ENCODE measurements at places on chromosomes 11 and 22. TPM values are rescaled to one million over a fixed set of nuclear protein-coding genes. Genes with fewer than 3 reads are reported as not detected.

GRCh38 chr11:106152013-106152412, 74.6 kb downstream of the AASDHPPT start:
- no peak overlapping the region for H3K4me3 ChIP-seq
- DNase-seq = no peak
- no peaks in the 10 kb centered on the region for H3K36me3 ChIP-seq
- no peak overlapping the region for H3K27ac ChIP-seq
- H3K4me1 ChIP-seq = no peaks in the 10 kb centered on the region
- H3K27me3 ChIP-seq = no peaks in the 10 kb centered on the region

DNA sequence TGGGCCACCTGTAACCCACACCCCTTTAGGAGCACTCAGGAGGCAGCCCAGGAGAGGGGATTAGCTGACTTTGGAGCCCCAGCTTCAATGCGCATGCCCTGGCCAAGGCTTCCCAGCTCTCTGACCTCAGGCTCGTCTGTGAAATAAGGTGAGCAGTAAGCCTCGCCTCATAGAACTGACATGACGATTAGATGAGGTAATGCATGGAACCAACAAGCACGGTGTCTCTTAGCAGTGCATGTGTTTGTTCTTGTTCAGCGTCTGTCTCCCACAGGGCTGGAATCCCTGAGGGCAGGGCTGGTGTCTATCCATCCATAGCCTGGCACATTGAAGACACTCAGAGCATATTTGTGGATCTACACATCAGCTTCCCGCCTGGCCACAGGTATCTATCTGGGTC, 415.4 kb downstream of the MN1 start:
- H3K27ac ChIP-seq = no peak overlapping the region
- no peaks in the 10 kb centered on the region for H3K4me1 ChIP-seq
- H3K27me3 ChIP-seq = peaks cover 4% of the 10 kb centered on the region
- H3K36me3 ChIP-seq = no peaks in the 10 kb centered on the region

The BBOX1 gene
- not detected for total RNA-seq

The SERHL2 gene
- 3.1 TPM for total RNA-seq

DNA sequence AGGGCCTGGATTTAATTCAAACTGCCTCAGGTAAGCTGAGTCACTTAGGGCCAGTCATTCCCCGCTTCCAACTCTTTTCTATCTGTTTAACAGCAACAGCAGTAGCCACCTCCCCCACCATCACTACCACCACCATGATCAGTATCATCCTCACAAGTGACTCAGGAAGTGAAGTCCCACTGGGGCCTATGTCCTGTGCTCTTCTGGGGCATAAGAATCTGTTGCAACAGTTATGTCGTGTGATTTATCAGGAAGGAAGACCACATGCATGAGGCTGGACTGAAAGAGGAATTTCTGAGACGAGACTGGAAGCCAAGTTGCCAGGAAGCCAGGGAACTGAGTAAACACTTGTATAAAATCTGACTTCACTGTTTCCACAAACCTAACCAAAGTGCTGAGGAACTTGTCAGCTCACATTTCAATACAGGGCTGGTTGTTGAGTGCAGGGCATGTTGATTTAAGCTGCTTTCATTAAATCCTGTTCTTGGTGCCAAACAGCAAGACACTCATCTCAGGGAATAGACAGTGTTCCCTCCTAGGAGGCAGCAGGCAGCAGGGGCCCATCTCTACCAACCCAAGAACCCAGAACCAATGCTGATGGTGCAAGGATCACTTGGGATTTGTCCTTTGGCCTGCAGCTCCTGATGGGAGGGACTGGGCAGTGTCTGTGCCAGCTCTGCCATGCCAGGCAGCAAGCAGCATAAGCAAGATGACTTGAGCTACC, 226.7 kb upstream of the NARS2 start:
- peak; percentile 83 for DNase-seq
- H3K27ac ChIP-seq = peak overlapping the region; percentile 69
- H3K27me3 ChIP-seq = no peaks in the 10 kb centered on the region
- H3K4me1 ChIP-seq = peaks cover 30% of the 10 kb centered on the region
- H3K4me3 ChIP-seq = no peak overlapping the region

The SAA2 gene
- total RNA-seq = 77.4 TPM

DNA sequence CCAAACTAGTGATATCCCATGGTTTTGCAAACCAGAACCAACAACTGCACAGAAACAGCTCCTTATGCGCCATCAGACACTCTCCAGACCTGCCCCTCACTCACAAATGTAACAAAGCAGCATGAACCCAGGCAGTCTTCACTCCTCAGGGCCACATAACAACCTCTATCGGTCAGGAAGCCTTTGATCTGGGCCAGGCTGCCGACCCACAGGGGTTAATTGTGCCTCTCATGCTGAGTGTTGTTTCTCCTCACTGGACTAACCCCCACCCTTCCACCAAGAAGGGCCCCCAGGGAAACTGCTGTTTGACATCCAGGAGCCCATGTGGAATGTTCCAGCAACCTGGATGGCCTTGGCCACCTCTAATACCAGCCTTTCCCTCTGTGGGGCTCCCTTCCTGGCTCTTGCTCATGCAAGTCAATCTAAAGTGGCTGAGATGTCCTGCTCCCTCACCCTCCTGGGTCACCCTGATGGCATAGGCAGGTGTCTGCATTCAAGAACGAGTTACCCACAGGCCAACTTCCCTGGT, 7.9 kb upstream of the RGL4 start:
- no peaks in the 10 kb centered on the region for H3K27me3 ChIP-seq
- peaks cover 18% of the 10 kb centered on the region for H3K36me3 ChIP-seq
- H3K4me1 ChIP-seq = no peaks in the 10 kb centered on the region
- peak; percentile 48 for DNase-seq

GRCh38 chr11:102436561-102436960, 16.0 kb downstream of the TMEM123 start:
- no peak overlapping the region for H3K4me3 ChIP-seq
- DNase-seq = no peak
- no peak overlapping the region for H3K27ac ChIP-seq
- no peaks in the 10 kb centered on the region for H3K4me1 ChIP-seq

The TRPM5 gene
- not detected for total RNA-seq

- no peak overlapping the region for H3K27ac ChIP-seq
- no peak for DNase-seq
- no peaks in the 10 kb centered on the region for H3K36me3 ChIP-seq
- no peaks in the 10 kb centered on the region for H3K4me1 ChIP-seq
- H3K4me3 ChIP-seq = no peak overlapping the region
Measured at GRCh38 chr11:94000659-94001058, 20.5 kb upstream of the HEPHL1 start.

The POU2AF1 gene
- 0.11 TPM for total RNA-seq

- no peaks in the 10 kb centered on the region for H3K36me3 ChIP-seq
- DNase-seq = no peak
- H3K27me3 ChIP-seq = peaks cover 6% of the 10 kb centered on the region
Measured at GRCh38 chr22:29310065-29310862, 3.8 kb downstream of the GAS2L1 start.

GRCh38 chr11:8998017-8998416, 5.8 kb downstream of the NRIP3 start:
- DNase-seq = no peak
- no peak overlapping the region for H3K4me3 ChIP-seq
- no peak overlapping the region for H3K27ac ChIP-seq
- H3K4me1 ChIP-seq = peaks cover 2% of the 10 kb centered on the region

DNA sequence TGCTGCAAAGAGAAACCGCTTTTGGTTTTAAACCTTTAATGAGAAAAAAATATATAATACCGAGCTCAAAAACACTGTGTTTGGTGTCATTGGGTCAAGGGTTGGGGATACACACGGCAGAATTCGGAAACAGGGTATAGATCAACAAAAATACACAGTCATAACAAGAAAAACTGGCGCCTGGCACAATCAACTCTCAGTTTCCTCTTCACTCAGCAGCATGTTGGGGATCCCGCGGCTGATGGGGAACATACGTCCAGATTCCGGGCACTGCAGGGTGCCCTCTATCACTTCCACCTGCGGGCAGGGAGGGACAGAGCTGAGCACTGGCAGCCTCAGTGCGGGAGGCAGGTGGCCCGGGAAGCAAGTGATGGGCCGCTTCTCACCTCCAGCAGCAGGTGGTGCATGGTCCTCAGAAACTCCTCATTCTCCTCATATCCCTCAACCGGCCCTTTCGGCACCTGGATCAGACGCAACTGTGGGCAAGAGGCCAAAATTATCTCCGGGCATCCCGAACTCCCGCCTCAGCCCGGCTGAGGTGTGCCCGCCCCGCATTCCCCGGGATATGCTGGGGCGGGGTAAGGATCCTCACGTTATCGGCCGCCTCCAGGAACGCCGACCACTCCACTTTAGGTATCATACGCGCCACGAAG, 561 bp downstream of the TRMT112 start:
- peak overlapping the region; percentile 95 for H3K27ac ChIP-seq
- no peak for DNase-seq
- peaks cover 7% of the 10 kb centered on the region for H3K4me1 ChIP-seq
- H3K36me3 ChIP-seq = peaks cover 30% of the 10 kb centered on the region

DNA sequence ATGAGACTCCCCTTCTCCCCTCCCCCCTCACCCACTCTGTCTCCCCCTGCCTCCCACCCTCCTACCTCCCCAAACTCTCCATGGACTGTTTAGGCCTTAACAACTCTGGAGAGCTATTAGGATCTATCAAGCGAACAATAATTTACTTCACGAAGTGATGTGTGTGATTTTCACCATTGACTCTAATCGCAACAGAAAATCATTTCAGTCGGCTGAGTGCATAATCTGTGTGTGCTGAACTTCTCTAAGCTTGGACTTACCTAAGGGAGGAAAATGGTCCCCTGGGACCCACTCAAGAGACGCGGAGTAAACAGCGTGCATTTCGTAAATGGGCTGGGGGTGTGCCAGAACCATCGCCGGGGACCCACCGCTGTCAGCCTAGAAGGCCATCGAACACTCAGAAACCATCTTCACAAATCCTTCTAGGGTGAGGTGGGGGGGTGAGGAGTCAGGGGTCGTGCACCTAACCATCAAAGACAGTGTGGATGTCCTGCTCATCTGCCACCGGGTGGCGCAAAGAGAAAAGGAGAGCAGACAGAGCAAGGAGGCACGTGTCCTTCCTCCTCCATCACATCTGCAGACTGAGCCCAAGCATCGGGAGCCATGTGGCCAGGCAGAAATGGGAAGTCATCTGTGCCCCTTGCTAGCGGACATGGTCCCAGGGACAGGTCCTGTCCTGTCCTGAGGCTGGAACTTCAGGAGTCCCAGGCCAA, 62.1 kb upstream of the NUP50 start:
- H3K27ac ChIP-seq = no peak overlapping the region
- no peaks in the 10 kb centered on the region for H3K4me1 ChIP-seq
- H3K4me3 ChIP-seq = no peak overlapping the region
- peak; percentile 70 for DNase-seq

The CRACR2B gene
- total RNA-seq = 20.5 TPM

DNA sequence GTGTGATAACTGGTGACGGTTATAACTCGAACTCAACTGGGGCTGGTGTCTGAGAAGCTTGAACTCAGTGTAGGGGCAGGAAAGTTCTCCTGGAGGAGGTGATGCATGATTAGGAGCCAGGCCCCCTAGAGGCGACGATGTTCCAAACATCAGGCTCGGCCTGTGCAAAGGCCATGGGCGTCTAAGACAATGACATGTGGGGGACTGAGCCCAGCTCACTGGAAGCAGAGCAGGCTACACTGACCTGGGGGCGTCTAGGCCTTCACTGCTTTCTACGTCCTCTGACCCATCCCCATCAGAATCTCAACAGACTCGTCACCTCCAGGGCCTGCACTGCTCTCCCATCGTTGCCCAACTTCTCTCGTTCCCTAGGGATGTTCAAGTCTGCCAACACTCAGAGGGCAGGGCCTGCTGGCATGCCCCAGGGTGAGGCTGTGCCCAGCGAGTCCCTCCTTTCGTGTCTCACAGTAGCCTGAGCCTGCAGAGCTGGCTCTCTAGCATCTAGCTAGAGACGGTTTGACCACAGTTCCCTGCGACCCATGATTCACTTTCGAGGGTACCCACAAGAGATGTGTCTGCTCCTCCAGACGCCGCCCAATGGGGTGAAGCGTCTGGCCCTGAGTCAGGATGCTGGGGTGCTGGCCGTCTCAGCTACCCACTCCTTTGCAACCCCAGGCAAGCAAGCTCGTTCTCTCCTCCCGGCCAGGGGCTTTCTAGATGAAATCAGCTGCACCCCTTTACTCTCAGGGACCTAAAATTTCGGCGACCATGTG, 1.1 kb upstream of the ATG16L2 start:
- H3K4me1 ChIP-seq = peaks cover 10% of the 10 kb centered on the region
- H3K4me3 ChIP-seq = peak overlapping the region; percentile 81
- H3K36me3 ChIP-seq = peaks cover 14% of the 10 kb centered on the region

DNA sequence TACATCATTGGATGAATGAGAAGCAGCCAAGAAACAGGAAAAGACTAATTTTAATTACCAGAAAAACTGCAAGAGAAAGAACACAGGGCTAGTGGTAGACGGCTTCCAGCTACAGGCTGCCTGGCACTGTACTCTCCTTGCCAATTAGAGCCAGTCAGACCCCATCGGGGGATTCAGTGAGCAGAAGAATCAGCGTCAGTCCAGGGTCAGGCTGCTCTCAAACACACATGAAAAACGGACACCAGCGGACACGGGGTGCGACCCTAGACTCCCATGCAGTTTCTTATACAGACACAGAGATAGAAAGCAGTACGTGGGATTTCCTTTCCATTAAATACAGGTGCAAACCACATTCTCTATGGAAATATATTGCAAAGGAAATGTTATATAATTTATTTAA, 1.1 kb upstream of the CNTN5 start:
- DNase-seq = no peak
- no peak overlapping the region for H3K27ac ChIP-seq
- H3K4me3 ChIP-seq = peak overlapping the region; percentile 57
- H3K27me3 ChIP-seq = no peaks in the 10 kb centered on the region

The RHOD gene
- total RNA-seq = 82.6 TPM

The CHRM1 gene
- total RNA-seq = not detected

DNA sequence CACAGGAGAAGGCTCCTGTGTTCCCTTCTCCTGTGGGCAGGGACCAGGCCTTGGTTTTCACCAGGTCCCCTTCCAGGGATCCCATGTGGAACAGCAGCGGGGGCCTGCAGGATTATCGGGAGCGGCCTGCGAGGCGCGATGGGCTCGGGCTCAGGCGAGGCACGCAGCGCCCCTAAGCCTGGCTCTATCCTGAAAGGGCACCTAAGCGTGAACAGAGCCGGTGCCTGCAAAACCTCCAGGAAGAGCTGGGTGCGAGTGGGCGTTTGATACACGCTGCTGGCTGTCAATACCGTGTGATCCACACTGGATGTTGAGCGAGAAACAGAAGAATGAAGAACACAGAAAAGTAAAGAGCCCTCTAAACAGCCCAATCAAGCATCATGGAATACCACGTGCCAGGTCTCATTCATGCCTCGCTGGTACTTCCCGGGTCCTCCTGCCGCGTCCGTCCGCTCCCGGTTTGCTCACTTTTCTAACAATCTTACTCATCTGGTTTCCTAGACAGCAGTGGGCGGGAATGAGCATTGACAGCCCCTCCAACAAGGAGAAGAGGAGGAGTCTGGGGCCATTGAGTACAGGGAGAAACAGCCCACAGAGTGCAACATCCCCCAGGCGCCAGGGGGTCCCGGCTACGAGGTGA, 12.5 kb downstream of the OSBPL5 start:
- no peak for DNase-seq
- peaks cover 42% of the 10 kb centered on the region for H3K4me1 ChIP-seq
- no peaks in the 10 kb centered on the region for H3K36me3 ChIP-seq

GRCh38 chr11:3341298-3341697, 37.6 kb downstream of the ZNF195 start:
- no peaks in the 10 kb centered on the region for H3K4me1 ChIP-seq
- no peak overlapping the region for H3K27ac ChIP-seq

The DGCR6 gene
- total RNA-seq = not detected
